ENCODE measurements at places on chromosomes 2 and 18. TPM values are rescaled to one million over a fixed set of nuclear protein-coding genes. Genes with fewer than 3 reads are reported as not detected.

CFAP65 gene
- 0.12 TPM for total RNA-seq

HOXD12 gene
- total RNA-seq = 17.9 TPM

TMEM247 gene
- total RNA-seq = not detected

IL18RAP gene
- 0.80 TPM for total RNA-seq

GRCh38 chr2:224173210-224173609, 134.1 kb upstream of the SERPINE2 start:
- H3K4me1 ChIP-seq = no peaks in the 10 kb centered on the region
- H3K27ac ChIP-seq = no peak overlapping the region
- DNase-seq = no peak
- no peaks in the 10 kb centered on the region for H3K27me3 ChIP-seq
- no peak overlapping the region for H3K4me3 ChIP-seq

All from hepatocyte (in vitro differentiated cells).